SW 1271 (cell line): ENCODE measurements at places on chromosomes 7 and 10.
A peak's percentile ranks its signal among the peaks of the same experiment; 100 is the strongest.

GRCh38 chr7:107638594-107638993 is 22.0 kb upstream of the SLC26A4 start:
- no peak for DNase-seq

DNA sequence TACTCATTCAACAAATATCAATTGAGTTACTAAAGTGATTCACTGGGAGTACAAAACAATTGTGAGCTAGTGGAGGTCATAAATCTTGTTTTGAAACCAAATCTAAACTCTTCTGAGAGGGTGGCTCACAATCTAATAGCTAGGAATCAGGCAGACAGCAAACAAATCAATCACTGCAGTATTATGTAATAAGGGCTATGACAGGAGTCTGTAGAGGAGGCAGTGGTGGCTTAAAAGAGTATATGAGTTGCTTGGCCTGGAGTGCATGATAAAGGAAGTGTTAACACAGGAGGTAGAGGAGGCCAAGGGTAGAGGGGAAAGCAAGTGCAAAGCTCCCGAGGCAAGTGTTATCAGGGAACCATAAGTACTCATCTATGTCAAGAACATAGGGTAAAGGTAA is 16.5 kb downstream of the MYPN start:
- no peak for DNase-seq

- peak; percentile 52 for DNase-seq
These were observed 36.6 kb upstream of the AGR3 start for GRCh38 chr7:16918288-16918895.

DNA sequence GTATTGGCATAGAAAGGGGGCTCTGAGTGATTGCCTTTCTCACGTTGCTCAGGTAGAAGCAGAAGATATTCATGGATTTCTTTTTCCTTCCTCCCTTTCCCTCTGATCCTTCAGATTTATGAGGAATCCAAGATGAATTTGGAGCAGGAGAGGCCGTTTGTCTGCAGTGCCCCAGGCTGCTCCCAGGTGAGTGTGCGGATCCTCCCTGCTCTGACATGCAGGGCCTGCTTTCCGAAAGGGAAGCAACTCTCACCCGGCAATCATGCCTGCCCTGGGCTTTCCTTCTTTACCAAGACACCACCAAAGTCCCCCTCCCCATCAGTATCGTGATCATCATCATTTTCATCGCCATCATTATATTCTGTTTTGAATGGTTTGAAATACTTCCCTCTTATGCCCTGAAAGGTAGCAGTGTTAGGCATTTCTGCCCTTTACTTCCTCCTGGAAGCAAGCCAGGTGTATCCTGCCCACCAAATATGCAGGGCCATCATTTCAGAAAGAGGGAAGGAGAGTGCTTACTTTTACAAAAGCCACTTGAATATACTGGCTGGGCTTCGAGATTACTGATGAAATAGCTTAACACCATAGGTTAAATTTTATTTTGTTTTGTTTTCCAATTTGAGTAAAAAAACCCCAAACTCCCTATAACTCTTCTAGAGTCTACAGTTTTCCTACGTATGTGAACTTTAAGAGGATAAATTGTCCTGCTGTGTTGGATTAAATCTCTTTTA is 75.9 kb downstream of the CREB5 start:
- DNase-seq = no peak

- no peak for DNase-seq
These were observed 242.7 kb upstream of the PRSS1 start for GRCh38 chr7:142506601-142507000.

GRCh38 chr10:128047351-128047750 is 78.9 kb downstream of the MKI67 start:
- DNase-seq = peak; percentile 26

DNA sequence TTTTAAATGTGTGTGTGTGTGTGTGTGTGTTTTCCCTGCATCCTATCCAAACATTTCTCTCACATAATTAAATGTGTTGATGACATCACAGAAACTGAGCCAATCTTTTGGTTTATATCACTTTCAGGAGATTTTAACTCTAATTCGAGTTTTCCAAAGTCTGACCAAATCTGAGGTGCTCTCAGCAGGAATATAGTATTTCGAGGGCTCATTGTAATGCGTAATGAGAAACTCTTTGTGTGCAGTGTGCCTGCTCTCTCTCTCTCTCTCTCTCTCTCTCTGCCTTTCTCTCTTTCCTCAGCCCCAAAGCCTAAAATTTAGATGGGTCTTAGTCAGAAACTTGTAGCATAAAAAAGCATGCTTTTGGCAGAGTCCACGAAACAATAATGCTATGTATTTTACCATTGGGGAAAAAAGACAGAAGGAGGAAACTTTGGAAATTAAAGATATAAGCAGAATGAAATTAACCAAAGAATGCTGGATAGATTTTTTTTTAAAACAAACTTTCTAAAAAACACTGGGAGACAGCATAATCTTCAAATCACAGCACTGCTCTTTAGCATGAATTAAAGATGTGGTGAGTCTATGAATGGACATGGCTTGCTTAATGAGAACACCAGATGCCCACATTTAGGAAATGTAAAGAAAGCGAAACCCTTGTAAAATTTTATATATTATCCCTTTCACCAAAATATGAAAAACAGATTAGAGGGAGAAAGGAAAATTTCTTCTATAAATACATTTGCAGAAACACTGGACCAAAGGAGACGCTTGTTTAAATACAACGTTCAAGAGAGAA is 206.8 kb upstream of the HABP2 start:
- no peak for DNase-seq

GRCh38 chr10:33381451-33382215 is 47.2 kb upstream of the NRP1 start:
- no peak for DNase-seq

GRCh38 chr10:47363781-47364180 is 15.6 kb downstream of the RBP3 start:
- no peak for DNase-seq

DNA sequence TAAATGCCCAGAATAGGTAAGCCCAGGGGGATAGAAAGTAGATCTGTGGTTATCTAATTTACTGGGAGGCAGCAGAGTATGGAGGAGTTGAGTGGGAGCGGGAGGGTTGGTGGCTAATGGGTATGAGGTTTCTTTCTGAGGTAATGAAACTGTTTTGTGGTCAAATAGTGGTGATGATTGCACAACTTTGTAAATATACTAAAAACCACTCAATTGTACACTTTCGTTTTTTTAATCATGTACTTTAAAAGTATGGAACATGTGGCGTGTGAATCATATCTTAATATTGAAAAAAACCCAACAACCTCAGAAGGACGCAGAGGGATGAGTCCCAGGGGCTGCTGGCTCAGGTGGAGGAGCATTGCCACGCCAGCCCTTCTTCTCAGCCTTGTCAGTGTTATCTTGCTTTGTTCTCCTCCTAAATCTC is 118.1 kb downstream of the WDR11 start:
- no peak for DNase-seq

GRCh38 chr10:71842422-71842821 is 8.6 kb downstream of the PSAP start:
- no peak for DNase-seq

DNA sequence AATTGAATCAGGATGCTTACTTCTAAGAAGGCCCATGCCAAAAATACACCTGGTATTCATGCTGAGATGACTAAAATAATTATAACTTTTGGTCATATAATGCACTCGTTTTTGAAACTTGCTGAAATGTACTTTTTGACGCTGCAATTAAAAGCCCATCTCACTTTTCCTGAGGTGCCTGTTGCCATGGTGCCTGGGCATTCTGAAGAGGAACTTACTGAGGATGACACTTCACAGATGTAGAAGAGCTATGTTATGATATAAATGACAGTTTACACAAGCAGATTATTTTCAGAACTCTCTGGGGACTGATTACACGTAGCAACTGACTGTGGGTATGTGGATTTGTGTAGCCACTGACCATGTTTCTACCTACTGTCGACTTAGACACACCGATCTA is 182.4 kb downstream of the TPK1 start:
- DNase-seq = no peak

GRCh38 chr10:71572962-71573361 is 146.6 kb downstream of the C10orf105 start:
- no peak for DNase-seq

- DNase-seq = no peak
These were observed 51.8 kb upstream of the PPP2R2D start for GRCh38 chr10:131848741-131849590.

GRCh38 chr7:73815436-73815835 is 15.4 kb upstream of the CLDN4 start:
- no peak for DNase-seq

DNA sequence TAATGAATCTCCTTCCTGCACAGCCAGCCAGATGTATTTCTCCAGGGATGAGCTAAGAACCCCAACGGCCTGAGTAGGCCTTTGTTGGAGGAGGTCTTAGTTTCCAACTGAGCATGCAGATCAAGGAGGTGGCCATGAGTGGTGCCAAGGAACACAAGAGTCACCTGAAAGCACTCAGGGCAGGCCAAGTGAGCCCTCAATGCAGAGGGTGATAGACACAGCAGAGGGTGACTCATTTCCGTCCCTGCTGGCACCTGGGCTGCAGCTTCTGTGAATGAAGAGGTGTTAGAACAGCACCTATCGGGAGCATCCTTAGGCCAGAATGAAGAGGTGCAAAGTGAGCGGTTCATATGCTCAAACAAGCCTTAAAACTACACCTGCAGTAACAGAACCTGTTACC is 211.8 kb downstream of the FRMD4A start:
- DNase-seq = no peak

DNA sequence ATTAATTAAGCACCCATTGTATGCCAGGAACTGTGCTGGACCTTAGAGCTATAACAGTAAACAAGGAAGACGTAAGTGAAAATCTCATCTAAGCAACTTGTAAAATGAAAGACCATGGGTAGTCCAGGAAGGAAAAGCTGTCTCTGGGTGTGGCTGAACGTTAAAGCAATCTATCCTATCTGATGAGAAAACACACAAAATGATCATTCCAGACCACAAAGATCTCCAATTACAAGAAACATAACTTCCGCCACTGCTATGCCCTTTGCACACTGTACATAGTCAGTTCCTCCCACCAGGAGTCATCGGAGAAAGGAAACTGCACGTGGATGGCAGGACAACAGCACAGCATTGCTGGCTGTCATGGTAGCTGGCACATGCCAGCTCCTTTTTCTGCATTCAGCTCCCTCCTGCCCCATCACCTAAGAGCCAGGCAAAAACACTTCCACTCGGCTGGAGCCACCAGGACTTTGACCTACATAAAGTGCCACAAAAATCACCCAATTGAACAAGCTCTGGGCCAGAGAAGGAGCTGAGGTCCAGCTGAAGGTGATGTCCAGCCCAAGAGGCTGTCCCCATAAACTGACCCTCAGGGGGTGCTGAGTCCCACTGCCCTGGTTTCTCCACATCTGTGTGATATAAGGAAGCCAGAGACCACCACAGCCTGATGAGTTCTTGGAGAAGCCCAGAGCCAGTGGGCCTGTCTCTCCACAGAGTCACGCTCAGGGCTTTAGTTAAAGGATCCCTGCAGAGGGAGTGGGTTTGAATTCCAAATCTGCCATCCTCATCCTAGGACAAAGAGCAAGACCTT is 56.4 kb downstream of the STEAP1B start:
- no peak for DNase-seq

DNA sequence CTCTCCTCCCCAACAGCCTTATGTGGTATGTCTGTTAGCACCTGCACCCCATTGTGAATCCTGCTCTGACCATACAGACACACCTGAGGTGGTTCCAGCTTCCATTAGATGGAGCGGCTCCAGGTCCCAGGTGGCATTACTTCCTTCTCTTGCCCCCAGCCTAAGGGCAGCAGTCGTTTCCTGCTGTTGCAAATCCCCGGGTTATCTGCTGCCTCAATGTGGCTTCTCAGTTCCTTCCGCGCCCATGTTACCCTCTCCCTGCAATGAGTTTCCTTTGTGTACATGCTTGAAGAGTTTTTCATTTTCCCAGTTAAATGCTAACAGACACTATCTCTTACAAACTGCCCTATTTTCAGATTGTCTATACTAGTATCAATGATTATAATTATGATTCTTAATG is 62.8 kb upstream of the PRKCQ start:
- no peak for DNase-seq

DNA sequence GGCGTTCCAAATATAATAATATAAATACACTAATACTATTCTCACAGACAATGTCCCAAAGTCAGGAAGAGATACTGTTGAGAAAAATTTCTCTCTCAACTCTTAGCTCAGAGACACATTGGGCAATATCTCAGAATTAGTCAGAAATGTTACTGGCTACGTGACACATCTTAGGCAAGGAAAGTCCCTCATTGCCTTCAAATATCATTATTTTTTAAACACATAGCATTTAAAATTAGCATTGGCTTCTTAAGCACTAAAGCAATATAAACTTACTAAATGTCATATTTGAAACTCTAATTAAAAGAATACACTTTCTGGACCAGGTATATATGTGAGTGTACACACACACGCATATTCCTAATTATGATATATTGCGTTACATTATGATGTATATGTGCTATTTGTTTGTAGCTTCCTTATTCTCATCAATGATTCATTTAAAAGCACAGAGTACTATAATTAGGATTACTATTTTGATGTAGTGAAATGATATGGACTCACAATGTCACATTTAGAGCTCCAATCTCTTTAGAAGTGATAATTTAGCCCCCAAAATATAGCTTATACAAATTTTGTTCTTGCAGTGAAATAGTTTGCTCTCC is 255.8 kb downstream of the TWIST1 start:
- DNase-seq = no peak

GRCh38 chr7:66771795-66772194 is 31.3 kb downstream of the RABGEF1 start:
- DNase-seq = no peak

DNA sequence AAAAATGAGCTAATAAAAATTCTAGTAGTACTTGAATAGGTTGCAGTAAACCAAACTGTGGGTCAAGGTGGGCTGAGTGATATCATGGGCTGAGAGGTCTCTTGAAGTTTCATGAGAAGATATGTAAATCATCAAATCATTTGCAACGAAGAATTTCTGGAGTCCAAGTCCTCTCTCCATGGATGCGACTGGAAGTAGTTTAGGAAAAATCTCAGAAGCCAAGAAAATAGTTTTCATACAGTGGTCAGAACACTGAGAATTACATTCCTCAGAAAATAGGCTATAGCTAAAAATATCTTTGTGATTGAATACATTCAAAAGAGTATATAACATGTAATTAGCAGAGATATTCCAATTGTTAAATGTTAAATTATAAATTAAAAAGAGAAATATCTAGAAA is 3.6 kb upstream of the IFIT1 start:
- DNase-seq = no peak

- no peak for DNase-seq
These were observed 450.2 kb upstream of the GALNT17 start for GRCh38 chr7:70681469-70682350.

- DNase-seq = no peak
These were observed 363.3 kb downstream of the ARL4A start for GRCh38 chr7:13050703-13051102.

GRCh38 chr7:25069900-25070443 is 55.1 kb downstream of the CYCS start:
- DNase-seq = peak; percentile 72
